Fibroblast of skin of right quadriceps (primary cell): ENCODE measurements at places on chromosomes 6 and 20.

GRCh38 chr6:13763740-13764381 is 50.5 kb downstream of the MCUR1 start:
- no peak for DNase-seq

DNA sequence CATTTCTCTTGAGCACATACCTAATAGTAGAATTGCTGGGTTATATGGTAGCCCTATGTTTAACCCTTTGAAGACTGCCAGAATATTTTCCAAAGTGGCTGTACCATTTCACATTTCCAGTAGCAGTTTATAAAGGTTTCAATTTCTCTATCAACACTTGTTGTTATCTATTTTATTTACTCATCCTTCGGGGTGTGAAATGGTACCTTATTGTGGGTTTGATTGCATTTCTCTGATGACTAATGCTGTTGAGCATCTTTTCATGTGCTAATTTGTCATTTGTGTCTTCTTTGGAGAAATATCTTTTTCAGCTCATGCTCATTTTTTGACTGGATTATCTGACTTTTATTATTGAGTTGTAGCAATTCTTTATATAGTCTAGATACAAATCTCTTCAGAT is 5.4 kb downstream of the ENPP4 start:
- no peak for DNase-seq

- DNase-seq: no peak
Measured at GRCh38 chr20:49457444-49457843, 25.0 kb downstream of the KCNB1 start.

DNA sequence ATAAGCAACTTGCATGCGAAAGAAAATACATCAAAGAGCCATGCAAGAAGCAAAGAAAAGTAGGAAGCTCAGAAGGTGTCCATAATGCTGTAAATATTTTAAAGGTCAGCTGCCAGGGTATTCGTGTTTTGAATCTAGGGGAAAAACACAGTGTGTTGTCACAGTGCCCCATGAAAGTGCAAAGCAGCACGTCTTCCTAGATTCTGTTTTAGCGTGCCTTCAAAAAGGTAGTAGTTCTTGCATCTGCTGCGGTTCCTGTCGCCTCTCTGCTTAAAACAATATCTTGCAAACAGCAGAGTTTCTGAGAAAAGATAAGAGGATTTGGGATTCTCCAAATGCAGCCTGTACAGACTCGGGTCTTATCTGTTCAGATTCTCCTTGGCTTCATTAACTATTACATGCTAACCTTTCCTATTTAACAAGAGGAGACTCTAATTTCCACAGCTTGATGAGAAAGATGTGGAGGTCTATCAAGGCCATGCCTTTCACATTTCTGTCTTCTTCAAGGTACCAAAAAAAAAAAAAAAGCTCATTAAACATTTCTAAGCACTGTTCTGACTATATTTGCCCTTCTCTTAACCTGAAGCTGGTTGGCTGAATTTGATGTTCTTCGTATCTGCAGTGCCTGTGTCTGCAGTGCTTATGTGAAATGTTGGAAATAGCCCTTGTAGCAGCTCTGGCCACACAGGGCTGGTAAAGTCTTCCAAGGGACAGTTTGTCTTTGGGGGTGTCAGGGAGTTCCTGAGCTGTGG is 297.5 kb downstream of the ADGB start:
- no peak for DNase-seq

GRCh38 chr6:10659699-10660348 is 34.6 kb downstream of the C6orf52 start:
- peak; percentile 1 for DNase-seq

- DNase-seq: no peak
Measured at GRCh38 chr6:47256981-47257730, 52.5 kb downstream of the TNFRSF21 start.

- no peak for DNase-seq
Measured at GRCh38 chr6:1614448-1615150, 4.9 kb downstream of the FOXC1 start.

DNA sequence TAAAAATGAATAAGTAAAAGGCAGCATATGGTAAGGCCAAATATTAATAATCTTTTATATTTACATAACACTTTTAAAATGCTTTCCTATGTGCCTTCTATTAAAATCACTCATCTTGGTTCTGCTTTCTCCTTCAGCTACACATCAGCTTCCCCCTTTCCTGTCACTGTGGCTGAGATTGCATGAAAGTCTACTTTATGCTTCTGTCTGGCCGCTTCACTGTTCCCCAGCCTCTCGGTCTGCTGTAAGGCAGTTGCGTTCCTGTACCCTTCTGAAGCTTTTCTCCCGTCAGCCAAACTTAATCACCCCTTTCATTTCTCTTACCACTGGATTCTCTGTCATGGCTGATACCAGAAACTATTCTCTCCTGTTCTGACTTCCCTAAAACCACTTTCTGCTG is 34.6 kb downstream of the SOX4 start:
- DNase-seq: no peak

- DNase-seq: peak; percentile 36
Measured at GRCh38 chr6:130560231-130560630, 194.4 kb downstream of the TMEM200A start.
